ENCODE measurements at places on chromosomes 13 and 19.

DNA sequence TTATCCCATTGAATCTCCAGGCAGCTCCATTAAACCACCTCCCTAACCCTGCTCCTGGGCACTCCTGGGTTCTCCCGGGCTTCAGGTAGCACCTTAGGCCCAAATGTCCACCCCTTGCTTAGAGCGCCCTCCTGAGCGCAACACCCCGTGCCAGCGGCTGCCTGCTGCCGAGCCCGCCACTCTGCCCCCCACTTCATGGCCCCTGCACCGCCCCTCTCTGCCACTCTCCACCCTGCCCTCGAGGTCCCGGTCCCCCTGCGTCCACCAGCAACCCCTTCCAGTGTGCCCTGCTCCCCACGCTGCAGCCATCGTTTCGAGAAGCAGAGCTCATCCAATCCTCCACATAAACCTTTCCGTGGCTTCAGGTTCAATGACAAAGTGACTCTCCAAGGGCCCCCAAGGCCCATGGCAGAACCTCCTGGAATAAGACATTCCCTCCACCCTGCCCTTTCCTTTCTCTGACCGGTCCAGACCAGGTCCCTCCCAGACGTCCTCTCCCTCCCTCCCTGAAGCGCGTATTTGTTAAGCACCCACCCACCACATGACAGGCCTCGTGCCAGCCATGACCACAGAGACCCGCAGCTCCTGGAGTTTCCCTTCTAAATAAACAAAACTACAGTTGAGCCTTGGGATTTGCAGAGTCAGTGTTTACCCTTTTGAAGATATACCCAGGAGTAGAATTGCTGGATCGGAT is 66.6 kb downstream of the ARHGEF18 start:
- DNase-seq: no peak

DNA sequence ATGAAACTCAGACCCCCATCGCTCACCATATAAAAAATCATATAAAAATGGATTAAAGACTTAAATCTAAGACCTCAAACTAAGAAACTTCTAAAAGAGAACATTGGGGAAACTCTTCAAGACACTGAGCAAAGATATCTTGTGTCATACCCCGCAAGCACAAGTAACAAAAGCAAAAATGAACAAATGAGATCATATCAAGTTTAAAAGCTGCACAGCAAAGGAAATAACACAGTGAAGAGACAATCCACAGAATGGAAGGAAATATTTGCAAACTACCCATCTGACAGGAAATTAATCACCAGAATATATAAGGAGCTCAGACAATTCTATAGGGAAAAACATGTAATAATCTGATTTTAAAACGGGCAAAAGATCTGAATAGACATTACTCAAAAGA is 808.3 kb downstream of the LIG4 start:
- DNase-seq: no peak

DNA sequence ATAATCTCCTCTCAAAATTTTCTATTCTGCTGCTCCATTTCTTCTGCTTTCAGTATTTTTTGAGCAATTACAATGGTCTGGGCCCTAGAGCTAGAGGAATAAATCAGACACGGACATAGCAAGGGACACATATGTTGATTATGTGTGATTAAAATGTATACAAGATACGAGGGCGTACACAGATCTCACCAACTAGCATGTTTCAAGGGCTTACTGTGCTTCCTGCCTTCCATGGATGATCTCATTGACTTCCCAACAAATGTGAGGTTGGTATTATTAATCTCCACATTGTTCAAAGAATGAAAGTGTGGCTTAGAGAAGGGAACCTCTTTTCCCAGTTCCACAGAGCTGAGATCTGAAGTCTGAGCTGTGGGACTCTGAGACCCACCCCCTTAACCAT is 9.1 kb downstream of the PLD3 start:
- DNase-seq: no peak

- DNase-seq: no peak
Observed at GRCh38 chr19:10001899-10002298, 8.4 kb downstream of the COL5A3 start.

GRCh38 chr13:21297447-21297846 is 121.0 kb downstream of the MRPL57 start:
- no peak for DNase-seq

DNA sequence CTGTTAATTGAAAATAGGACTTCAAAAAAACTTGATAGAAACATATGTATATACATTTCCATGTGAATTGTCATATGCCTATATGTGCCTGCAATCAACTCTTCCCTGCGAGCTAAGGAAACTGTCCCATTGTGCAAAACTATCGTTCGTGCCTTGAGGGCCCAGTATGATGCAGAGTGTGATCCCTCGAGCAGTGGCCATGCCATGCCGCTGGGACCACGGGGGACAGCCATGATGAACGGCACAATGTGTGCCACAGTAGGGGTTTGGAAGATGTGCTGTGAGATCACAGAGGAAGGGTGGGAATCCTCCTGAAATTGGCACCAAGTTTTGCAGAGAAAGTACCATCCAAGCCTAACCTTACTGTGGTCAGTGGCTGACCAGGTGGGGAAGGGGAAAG is 118.1 kb upstream of the SOX1 start:
- DNase-seq: no peak

DNA sequence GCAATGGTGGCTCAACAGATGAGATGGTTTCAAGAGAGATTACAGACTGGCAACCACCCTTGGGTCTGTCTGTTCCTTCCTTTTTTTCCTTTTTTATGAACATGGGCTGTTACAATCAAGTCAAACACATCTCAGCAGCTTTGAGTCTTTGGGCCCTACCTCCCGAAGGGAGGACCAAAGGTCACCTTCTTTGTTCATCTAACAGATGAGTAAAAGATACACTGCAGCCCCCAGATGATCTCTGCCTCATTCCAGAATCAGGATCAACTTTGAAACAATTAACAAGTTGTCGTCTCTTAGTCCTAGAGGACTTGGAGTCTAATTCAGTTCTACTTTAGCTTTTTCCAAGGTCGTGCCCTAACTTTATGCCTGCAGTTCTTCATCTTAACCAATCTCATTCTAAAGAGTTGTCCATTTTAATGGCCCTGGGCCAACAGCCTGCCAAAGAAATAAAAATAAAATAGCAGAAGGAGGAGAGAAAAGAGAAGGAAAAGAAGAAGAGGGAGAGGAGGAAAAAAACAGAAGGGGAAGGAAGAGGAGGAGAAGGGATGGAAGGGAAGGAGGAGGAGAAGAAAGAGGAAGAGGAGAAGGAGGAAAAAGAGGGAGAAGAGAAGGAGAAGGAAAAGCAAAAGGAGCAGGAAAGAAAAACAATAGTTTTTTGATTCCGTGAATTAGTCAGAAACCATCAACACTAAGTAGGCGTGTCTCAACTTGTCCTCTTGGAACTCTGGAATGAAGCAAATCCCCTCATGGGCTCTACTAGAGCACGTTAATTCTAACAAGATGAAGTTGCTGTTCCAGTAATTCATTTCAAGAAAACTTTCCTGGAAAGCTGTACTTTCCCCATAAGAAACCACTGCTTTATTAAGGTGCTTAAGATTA is 281.2 kb downstream of the FOXO1 start:
- no peak for DNase-seq

- no peak for DNase-seq
Observed at GRCh38 chr13:85816413-85816812, 17.2 kb upstream of the SLITRK6 start.

DNA sequence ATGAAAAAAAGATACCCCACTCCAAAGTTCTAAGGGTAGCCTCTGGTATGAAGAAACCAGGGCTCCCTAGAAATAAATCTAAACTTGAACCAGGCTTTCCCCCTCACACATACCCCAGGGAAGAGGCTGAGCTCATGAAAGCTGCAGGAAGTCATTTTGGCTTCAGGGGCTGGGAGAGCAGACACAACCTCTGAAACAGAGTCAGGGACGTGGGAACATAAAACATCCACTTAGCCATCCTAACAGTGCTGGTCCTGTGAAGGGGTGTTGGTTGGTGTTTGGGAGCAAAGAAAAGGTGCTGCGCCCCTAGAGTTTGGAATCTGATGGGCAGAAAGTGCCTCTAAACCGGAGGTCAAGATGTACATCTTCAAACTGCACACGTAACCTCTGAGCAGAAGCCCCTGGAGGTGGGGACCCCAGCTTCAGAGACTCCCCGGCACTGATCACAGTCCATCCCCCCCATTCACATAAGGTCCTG is 15.8 kb downstream of the RAB3D start:
- DNase-seq: no peak

- no peak for DNase-seq
Observed at GRCh38 chr13:100537951-100538462, 50.6 kb downstream of the GGACT start.

- DNase-seq: no peak
Observed at GRCh38 chr13:97781891-97782305, 171.6 kb upstream of the IPO5 start.

DNA sequence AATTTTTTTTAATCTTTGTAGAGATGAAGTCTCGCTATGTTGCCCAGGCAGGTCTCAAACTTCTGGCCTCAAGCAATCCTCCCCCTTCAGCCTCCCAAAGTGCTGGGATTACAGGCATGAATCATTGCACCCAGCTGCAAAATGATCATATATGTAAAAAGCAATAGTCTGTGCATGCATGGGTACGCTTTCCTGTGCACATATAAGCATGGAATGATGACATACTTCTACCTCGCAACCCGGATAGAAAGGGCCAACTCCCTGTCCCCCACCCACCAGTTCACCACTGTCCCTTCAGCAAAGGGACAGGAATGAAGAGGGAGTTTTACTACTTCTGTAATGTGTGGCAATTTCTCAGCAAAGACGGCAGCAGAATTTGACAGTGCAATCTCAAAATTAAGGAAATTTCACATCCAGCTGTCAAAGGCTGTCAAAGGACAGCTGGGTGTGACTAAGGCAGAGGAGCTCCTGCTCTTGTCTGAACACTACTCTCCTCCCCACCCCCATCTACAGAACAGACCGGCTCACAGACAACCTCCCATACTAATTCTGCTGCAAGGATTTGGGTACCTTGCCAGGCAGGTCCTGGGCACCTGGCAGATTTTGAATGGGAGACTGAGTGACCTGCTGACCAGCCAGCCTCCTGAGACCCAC is 95.6 kb downstream of the TSHZ3 start:
- no peak for DNase-seq

GRCh38 chr19:32017176-32017953 is 328.0 kb upstream of the ZNF507 start:
- no peak for DNase-seq

- no peak for DNase-seq
Observed at GRCh38 chr13:29125191-29125933, 305.2 kb downstream of the MTUS2 start.

DNA sequence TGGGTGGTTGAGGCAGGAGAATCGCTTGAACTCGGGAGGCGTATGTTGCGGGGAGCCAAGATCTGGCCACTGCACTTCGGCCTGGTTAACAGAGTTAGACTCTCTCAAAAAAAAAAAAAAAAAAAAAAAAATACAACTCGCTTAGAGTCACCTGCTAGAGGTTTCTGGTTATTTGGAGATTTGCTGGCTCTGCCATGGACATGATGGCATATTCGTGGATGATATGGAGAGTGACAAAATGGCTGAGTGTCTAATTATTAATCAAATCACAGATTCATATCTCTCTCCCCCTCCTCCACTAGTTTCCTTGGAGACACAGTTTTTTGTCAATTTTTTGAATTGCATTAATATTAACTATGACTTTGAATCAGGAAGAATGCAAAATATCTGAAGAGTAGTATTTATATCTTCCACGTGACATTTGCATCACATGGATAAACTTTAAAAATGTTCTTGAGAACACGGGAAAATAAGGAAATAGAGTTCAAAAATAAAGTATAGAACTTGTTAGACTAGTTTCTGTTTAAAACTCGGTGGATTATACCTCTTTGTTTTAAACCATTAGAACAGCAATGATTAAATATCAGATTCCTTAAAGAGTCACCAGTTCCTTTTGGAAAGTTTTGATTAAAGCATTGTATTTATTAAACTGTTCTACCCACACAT is 47.8 kb downstream of the KLF5 start:
- DNase-seq: no peak

DNA sequence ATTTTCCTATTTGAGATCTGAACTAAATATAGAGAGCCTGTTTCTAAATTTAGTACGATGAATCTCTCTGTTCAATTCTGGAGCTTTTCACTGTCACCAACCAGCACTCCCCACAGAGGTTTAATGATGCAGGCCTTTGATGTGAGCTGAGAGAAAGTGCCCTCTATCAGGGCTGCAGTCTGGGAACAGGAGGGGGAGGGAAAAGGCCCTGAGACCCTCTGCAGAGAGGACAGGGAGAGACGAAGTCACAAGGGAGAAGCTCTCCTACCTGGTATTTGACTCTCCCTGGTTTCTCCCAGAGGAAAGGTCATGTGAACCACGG is 206.8 kb upstream of the SOX1 start:
- no peak for DNase-seq

GRCh38 chr19:48807590-48808308 is 3.1 kb downstream of the BCAT2 start:
- DNase-seq: no peak

DNA sequence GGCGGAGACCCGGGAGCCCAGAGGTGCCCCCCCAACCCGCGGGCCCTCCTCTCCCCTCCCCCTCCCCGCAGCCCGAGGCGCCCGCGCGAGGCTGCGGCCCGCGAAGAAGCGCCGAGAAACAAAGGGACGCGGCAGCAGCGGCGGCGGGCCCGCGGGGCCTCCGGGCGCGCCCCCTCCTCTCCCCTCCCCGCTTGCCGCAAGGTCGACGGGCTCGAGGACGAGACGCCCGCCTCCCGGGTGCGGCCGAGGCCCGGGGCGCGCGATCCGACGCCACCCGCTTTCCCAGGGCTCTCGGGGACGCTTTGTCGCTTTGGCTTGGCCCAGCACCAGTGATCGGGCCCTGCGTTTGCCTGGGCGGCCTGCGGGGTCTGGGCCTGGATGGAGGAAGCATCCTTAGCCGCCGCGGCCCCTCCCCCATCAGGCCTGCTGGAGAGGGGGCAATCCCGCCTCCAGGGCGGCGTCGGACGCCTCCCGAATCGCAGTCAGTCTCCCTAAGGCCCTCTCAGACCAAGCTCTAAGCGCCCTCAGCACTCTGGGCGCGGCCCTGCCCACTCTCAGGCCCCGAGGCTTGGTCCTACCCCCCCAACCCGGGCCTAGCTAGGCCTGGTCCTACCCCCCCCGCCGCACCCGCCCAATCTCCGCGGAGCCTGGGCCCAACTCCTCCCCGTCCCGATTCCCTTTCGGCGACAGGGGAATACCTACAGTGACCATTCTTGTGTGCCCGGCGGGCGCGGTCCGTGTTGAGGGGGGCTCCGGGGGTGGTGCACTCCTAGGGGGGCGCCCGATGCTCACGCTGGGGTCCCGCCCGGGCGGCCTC is 740 bp downstream of the ELAVL3 start:
- no peak for DNase-seq

DNA sequence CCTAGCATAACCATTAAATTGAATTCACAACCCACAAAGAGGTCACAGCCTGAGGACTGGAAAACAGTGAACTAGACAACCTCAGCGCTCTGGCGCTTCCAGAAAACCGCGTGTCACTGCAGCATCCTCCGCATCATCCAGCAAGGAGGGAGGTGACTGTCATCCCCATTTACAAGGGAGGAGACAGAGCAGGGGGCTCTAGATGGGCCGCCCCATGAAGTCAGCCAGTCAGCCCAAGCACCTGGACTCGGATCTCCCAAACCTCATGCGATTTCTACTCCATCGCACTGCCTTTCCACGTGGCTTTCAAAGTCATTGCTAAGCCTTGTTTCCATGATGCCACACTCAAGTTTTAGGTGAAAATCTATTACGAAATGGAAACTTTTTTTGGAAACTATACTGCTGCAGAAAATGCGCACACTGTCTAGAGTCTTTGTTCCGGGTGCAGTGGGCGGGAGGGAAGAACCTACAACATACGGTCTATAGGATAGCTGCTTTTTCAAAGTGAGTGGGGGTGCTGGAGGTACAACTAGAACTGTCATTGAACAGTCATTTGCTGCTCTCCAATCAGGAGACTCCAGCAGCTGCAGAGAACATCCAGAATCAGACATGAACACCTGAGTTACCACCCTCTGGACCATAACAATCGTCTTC is 2.8 kb downstream of the AP3D1 start:
- no peak for DNase-seq

GRCh38 chr19:30047432-30047831 is 105.4 kb downstream of the URI1 start:
- no peak for DNase-seq
